ENCODE measurements at places on chromosomes 2 and 18. TPM values are rescaled to one million over a fixed set of nuclear protein-coding genes. Genes with fewer than 3 reads are reported as not detected.

DNA sequence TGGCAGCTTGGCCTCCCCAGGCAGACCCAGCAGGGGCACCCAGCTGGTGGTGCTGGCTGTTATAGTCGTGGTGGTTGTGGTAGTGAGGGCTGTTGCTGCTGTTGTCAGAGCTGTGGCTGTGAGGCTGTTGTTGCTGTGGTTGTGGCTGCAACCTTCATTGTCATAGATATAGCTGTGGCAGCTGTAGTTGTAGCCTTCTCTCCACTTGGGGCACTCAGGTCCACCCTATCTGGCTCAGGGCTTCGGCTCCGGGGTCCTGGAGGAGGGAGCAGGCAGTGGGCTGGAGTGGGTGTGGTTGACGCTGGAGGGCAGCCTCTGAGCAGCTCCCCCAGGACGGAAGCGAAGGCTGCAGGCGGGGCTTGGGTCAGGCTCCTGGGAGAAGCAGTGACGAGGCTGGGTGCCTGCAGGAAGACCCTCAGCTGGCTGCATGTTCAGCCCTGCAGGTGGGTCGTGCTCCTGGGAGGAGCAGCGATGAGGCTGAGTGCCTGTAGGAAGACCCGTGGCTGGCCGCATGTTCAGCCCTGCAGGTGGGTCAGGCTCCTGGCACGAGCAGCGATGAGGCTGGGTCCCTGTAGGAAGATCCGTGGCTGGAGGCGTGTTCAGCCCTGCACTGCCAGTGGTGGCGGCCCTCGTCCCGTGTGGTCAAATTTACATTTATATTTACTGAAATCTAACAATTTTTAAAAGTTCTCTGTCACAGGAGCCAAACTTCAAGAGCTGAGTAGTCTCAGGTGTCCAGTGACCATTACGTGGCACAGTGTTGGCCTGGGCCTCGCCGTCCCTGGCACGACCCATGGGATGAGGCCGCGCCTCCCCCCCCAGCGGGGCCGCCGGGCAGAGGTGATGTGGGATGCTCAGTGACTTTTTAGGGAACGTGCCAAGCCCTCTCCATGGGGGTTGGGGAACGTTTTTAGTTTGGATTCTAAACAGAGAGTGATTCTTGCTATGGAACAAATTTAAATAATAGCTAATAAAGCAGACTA lies 79.2 kb upstream of the PXDN start:
- DNase-seq, result no peak

Gene TMEM37
- 13.6 TPM for polyA plus RNA-seq

Gene KHK
- 2.4 TPM for polyA plus RNA-seq

DNA sequence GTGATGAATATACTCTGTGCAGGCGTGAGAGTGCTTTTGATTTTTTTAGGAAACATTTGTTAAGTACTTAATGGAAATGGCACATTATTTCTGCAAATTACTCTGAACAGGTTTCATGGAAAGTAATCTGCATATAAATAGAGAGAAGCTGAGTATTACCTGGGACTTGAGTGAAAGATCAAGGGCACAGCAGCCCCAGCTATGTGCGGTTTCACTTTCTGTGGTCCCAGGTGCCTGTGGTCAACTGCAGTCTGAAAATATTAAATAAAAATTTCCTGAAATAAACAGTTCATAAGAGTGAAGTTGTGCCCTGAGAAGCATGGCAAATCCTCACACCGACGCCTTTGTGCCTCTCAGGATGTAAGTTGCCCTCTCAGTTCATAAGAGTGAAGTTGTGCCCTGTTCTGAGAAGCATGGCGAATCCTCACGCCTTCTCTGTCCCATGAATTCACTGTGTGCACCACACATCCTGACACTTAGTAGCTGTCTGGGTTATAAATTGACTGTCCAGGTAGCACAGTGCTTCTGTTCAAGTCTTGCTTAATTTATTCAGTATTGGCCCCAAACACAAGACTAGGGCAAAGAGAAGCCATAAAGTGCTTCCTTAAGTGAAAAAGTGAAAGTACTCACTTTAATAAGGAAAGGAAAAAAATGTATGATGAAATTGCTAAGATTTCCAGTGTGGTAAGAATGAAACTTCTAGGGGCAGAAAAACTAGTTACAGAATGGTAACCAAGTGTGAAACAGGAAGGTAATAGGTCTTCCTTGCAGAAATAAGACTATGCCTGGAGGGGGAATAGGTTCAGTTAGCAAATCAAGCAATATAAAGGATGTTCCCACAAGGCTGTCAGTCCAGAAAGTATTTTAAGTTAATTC lies 4.3 kb upstream of the SNTG2 start:
- DNase-seq, result no peak

DNA sequence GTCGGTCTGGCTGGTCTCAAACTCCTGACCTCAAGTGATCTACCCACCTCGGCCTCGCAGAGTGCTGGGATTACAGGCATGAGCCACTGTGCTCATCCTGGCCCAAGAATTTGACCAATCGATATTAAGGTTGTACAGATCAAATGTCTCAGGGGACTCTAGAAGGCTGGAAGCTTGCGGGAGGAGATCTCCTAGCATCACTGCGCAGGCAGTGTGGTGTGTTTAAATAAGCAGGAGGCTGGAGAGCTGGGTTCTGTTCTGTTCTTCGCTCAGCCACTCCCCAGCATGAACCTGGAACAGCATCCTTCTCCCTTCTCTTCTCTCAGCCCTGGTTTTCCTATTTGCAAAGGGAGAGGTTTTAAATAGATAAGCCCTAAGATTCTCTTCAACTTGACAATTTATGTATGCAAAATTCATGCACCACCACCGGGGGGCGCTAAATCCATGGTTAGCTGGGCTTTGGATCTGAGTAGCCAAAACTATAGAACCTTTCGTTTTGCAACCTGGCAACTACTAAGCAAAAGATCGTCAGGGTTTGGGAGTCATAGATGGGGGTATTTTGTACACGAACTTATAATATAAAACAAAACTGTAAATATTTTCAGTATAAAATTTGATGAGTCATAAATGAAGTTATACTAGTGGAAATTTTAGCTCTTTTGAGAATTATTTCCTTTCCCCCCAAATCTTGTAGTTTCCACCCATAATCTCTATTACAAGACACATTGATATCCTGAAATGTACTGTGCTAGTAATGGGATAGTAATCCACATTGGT lies 60.6 kb downstream of the SLC16A14 start:
- peak; percentile 78 for DNase-seq

GRCh38 chr2:15142069-15142689 lies 419.0 kb downstream of the NBAS start:
- no peak for DNase-seq

Gene MAPK4
- polyA plus RNA-seq, result not detected

Gene MOGAT1
- polyA plus RNA-seq, result not detected

- DNase-seq, result peak; percentile 62
Measured at GRCh38 chr2:191854382-191855372, 7.8 kb upstream of the CAVIN2 start.

DNA sequence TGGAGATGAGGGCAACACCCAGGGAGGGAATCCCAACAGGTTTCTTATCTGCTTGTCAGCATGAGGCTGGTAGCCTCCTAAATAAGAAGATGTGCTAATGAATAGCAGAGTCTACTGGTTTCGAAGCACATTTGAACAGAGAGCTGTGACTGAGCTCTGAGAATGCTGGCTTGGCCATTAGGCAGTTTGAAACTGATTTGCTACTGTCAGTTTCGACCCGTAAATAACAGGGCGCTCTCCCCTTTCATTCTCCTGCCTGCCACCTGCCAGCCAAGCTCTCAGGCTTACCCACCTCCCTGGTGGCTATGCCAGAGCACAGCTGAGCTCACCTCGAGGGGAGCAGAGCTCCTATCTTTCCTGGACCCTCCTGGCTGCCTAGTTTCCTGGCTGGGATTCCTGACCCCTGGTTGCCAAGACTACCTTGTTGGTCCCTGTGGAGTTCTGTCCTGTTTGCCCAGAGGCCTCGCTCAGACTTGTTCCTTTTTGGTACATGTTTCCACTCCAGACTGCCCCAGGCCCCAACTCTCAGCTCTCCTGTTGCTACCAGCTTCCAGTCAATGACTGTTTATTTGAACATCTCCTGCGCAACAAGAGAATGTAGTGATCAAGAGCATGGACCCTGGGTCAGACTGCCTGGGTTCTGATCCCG lies 102.3 kb upstream of the ALPP start:
- no peak for DNase-seq

Gene LPIN1
- 26.6 TPM for polyA plus RNA-seq

Gene SPP2
- not detected for polyA plus RNA-seq

Gene AP1S3
- polyA plus RNA-seq, result 0.69 TPM

- no peak for DNase-seq
Measured at GRCh38 chr2:71637168-71637567, 183.8 kb downstream of the DYSF start.

- DNase-seq, result no peak
Measured at GRCh38 chr2:96739076-96739632, 710 bp downstream of the LMAN2L start.

Gene ASXL3
- polyA plus RNA-seq, result 0.07 TPM

GRCh38 chr2:96648306-96648930 lies 5.9 kb downstream of the FER1L5 start:
- no peak for DNase-seq

Gene THUMPD2
- polyA plus RNA-seq, result 4.3 TPM

DNA sequence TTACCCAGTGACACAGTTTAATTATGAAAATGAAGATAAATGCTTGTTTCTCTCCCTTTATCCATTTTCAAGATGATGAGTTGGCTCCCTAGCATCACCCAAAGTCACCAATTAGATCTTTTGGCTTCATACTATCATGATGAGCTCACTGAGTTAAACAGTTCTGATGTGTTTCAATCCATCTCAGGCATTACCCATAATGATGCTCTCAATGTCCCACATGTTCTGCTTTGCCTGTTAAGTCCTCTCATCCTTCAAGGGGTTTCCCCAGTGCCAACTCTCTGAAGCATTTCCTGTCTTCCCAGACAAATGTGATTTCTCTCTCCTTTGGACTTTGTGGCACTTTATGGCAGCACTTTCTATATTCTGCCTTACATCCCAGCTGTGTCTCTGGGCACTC lies 92.6 kb downstream of the EPB41L3 start:
- no peak for DNase-seq

Gene KCNS3
- polyA plus RNA-seq, result 1.0 TPM

- no peak for DNase-seq
Measured at GRCh38 chr2:30807249-30807648, at the start of gene CAPN13. TSS of gene CAPN13 (minus strand) at chr2:30807446. CDS start at chr2:30787325, 20,121 bp downstream.

DNA sequence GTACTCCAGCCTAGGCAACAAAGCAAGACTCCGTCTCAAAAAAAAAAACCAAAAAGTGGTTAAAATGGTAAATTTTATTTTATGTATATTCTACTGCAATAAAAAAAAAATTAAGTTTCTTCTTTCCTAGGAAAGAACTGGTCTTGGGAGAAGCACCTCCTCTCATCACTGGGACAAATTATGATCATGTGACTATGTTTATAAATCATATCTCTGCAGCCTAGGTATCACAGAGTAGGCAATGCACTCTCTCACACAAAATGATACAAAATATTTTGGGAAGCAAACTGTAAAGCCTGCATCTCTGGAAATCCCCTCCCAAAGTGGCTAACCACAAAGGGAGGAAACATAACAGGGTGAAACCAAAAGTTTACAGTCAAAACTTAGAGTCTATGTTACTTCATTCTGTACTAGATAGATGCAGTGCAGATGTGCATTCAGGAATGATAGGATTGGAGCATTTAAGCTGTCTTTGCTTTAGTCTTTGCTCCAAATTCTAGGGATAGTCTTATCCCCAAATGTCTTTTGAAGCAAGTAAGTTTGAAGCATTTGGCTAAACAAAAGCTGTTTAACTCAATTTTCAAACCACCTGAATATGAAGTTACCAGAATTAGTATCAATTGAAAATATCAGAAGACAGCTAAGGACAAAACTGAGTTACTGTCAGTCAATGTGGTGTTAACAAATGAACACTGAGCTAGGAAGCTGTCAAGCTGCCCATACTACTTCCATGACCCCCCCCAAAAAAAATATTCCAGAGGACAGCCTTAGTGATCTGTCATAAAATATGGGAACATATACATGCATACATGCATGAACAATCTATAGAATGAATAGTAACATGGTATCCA lies 21.1 kb upstream of the MALT1 start:
- DNase-seq, result no peak

DNA sequence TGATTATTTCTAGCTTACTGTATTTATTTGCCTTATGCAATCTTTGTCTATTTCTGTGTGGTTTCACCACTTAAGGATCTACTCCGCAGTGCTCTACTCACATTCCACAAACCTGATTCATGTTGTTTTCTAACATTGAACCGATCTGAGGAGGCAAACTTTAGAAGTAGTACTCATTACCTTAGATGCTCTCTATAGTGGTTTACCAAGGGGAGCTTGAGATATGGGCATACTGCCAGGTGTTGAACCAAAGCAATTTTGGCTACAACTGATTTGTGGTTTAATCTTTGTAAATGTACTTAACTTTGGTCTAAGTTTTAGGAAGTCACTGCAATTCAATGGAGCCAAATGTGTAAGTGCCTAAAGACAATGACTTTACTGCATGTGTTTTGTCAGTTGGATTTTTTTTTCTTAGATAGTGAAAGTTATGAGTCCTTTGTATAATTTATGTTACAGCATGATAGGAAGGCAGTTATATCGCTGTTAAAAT lies 50.1 kb downstream of the MAP2 start:
- DNase-seq, result peak; percentile 80

Gene BMP10
- not detected for polyA plus RNA-seq

DNA sequence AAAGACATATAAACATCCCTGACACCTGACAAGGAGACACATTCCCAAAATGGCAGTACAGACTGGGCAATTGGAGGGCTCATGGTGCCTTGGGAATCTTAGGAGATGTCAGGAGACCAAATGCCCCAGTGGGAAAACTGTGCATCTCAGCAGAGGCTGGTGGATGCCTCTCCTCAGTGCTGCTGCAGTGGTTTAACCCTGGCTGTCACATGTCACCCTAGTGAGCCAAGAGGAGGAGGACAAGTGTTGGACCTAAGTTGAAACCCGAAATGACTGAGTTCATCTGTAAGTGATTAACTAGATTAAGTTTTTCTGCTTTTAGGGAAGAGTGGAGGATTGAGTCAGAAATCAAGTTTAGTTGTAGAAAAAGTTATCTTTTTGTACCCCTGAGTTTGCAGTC lies 5.2 kb upstream of the NAGK start:
- DNase-seq, result no peak
